ENCODE measurements at places on chromosomes 2 and 18.

- no peak for DNase-seq
Measured at GRCh38 chr18:28875059-28875458, 698.1 kb upstream of the CDH2 start.

DNA sequence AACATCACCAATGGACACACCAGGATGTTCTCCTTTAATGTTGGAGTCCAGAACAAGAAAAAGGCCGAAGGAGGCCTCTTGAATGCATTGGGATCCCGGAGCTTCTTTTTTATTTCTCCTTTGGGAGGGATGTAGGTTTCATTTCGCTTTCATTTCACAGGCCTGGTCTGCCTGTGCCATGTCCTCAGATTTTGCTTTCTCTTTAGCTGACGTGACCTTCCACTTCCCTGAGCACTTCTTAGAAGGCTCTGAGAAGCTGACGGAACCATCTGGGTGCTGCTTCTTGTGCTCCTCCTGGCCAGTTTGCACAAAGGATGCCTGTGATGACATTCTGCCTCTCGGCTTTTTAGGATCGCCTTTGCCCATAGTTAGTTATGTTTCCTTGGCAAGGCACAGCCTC, 15.1 kb upstream of the MBOAT2 start:
- DNase-seq = no peak

- DNase-seq = no peak
Measured at GRCh38 chr18:65983750-65984149, 232.9 kb downstream of the CDH7 start.

DNA sequence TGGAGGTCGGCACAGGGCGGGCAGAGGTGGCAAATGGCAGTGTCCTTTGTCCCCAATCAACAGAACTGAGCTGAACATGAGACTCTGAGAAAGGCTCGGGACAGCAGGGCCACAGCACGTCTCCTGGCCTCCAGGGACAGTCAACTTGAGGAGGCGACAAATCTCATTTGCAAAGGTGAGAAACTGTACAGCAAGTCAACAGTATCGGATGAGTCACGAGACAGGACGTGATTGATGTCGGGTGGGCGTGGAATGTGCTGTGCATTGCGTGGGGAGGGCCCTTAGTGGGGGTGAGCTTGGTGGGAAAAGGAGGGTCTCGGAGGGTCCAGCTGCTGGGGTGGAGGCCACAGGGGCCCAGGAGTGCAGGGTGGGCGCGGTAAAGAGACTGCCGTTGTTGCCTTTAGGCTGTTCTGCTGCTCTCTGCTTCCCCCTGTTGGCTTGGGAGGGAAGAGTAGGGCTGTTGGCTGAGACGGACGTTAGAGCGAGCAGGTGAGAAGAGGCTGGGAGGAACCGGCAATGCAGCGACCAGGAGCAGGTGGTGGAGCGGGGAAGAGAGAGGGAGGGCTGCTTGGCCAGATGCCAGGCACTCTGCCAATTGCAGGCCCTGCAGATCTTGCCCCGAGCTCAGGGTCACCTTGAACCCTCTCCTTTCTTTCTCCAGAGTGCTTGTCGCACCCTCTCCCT, 164.3 kb downstream of the BCL2 start:
- DNase-seq = no peak

DNA sequence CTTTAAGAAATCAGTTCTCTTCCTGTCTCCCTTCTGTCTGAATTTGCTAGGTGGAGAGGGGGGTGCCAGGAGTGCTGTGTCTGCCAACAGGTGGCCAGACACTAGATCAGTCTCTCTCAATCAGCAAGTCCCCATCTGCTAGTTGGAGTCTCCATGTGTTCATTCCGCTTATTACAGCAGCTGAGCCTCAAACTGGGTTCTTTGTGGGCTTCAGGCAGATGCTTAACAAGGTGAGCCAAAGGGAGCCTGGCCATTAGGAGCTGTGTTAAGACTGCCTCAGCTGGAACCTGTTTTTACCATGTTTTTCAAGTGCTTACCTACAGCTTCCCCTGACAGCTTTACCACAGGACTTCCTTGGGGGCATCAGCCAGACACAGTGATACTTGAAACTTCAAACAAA, 401.9 kb downstream of the LRP1B start:
- no peak for DNase-seq

All from non-pigmented ciliary epithelial cell (primary cell).